Neural progenitor cell (in vitro differentiated cells): ENCODE measurements at places on chromosomes 11 and 22.

- peak; percentile 82 for DNase-seq
These were observed 77.9 kb upstream of the TOP3B start for GRCh38 chr22:22060200-22061084.

DNA sequence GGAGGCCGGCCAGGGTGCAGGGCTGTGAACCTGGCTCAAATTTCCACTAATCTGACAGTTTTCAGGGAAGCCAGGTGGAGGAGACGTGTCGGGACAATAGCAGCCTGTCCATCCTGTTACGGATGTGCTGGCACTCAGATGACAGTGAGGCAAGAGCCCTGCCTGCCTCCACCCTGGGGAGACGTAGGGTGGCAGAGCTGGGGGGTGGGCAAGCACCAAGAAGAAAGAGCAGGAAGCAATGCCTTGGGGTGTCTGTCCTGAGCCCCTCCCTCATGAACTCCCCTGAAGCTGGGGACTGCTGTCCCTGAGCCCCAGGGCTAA, 10.0 kb upstream of the TRIM29 start:
- DNase-seq: no peak

DNA sequence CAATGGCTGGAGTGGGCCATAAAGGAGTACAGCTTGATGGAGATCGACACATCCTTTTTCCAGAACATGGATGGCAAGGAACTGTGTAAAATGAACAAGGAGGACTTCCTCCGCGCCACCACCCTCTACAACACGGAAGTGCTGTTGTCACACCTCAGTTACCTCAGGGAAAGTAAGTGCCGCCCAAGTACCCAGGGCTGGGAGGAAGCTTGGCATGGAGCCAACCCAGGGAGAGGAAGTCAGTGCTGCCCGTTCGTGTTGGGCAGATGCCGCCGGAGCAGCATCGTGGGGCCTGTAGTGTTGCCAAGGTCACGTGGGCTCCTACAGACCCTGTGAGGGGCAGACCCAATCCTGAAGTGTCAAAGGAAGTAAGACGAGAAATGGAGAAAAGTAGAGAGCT, 78.9 kb downstream of the FLI1 start:
- DNase-seq: no peak

- no peak for DNase-seq
These were observed 102.3 kb downstream of the NELL1 start for GRCh38 chr11:20771681-20772080.

DNA sequence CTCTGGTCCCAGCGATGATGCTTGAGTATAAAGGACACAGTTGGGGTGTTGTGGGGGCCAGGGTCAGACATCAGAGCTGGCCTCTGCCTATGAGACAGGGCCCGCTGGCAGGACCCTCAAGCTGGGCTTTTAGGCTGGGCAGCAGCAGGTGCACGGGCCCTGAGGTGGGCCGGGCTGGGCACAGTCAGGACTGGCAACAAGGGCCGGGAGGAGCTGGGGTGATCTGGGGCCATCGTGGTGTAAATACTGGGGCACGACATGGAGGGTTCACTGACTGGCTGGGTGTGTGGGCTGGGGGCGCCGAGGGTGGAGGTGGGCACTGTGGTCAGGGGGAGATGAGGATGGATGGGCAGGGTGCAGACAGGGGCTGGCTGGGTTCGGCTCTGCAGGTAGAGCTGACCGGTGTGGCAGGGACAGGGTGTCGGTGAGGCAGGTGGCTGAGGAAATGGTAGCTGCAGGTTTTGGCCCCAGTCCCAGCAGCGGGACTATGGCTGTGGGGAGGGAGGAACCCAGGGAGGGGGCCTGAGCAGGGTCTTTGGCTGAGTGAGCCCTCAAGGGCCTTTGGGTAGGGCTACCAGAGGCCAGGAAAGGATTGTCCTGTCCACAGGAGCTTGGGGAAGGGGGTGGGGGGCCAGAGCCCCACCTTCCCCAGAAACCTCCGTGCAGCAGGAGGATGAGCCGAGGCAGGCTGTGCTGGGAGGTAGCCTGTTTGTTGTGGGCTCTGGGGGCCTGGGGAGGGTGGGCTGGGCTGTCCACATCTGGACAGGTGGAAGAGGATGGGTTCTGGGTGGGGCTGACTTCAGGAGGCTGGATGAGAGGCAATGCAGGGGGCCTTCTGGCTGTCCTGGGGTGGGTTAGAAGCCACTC, 81.4 kb downstream of the KCNQ1 start:
- DNase-seq: no peak

- no peak for DNase-seq
These were observed 5.5 kb upstream of the MPPED1 start for GRCh38 chr22:43406186-43406790.

GRCh38 chr11:27485930-27486773, 13.6 kb upstream of the LGR4 start:
- DNase-seq: peak; percentile 56

DNA sequence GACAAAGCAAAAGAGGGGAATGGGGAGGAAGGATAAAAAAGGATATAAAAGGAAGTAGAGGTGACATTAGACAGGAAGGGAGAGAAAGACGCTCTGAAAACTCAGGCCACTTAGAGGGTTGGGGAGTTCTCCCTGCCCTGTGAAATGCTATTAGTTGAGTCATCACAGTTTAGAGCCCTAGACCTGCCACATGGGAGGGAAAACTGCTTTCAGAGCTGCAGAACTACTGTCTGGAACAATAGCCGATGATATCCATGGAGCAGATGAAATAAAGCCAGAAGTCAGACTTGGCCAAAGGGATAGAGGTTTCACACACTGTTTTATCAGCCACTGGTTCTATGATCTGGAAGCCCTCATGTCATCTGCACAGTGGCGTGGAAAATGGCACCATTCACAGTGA, 157.9 kb downstream of the NCAM1 start:
- no peak for DNase-seq

GRCh38 chr11:79648766-79649520, 208.1 kb upstream of the TENM4 start:
- DNase-seq: no peak
